Peyer's patch (tissue), 4 donors: ENCODE measurements at places on chromosomes 6 and 20.

GRCh38 chr6:105526225-105526872 lies 123.5 kb upstream of the PREP start:
- no peak for DNase-seq

- DNase-seq: no peak
Measured at GRCh38 chr6:9745476-9745875, 669.4 kb downstream of the TFAP2A start.

DNA sequence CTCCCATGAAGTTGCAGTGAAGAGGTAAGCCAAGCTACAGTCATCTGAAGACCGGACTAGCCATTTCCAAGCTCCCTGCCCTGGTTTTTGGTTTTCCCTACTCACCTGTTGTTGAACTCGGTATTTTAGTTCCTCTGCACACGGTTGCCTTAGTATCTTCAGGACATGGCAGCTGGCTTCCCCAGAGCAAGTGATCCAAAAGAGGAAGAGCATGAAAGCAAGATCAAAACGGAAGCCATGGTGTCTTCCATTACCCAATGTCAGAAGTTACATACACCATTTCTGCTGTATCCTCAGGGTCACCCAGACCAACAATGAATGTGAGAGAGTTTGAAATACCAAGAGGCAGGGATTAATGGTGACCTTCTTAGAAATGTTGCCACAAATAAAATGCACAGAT lies 276.6 kb upstream of the CNR1 start:
- no peak for DNase-seq

GRCh38 chr6:118146584-118146983 lies 239.5 kb downstream of the SLC35F1 start:
- no peak for DNase-seq

DNA sequence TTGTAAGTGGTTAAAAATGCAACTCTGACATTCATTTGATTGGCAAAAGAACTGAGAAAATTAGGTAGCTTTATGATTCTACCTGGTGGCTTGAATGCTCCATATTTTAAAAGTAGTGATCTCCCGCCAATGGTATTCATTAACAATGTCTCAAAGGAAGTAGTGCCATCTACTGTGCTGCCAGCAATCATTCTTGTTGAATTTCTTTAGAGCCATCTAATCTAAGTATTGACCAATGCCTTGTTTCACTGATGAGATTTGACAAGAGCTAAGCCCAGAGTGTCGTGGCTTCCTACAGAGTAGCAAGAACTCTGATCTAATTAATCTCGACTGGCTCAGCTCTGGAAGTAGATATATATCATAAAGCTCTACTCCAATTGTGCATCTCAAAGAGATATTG lies 696.7 kb downstream of the C6orf118 start:
- no peak for DNase-seq

DNA sequence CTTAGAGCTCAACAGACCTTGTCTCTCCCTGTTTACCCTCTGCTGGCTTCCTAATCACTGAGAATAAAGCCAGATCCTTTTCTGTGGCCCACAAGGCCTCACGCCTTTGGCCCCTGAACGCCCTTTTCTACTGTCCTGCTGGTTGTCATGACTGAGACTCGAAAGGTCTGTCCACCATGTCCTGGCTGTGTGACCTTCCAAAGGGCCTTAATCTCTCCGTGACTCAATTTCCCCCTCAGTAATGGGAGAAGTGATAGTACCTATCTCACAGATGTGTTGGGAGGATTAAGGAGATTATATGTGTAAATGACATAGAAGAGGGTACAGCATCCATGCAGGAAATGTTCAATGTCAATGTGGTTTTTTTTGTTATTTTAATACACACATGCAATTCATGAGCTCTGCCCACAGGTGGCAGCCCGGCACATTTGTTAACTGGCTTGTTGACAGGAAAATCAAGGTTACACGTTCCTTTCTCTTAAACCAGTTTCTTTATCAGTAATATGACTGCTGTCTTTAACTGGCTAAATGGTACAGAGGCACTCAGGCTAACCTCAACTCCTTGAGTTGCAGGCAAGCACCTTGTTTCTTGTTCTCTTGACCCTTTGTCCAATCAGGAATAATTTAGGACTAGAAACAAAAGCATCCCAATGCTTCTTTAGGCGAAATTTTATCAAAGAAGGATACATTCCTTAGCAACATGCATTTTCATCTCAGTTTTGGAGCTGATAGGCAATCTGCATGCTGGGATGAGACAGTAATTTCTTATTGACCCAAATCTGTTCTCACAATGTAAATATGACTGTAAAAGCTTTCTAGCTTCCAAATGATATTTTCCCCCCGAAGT lies 16.6 kb downstream of the SLC22A1 start:
- peak; percentile 30 for DNase-seq

GRCh38 chr6:63097222-63097621 lies 114.0 kb upstream of the FKBP1C start:
- DNase-seq: no peak

GRCh38 chr6:52536424-52536916 lies 40.4 kb downstream of the TRAM2 start:
- no peak for DNase-seq

GRCh38 chr20:34163307-34163706 lies 51.3 kb upstream of the EIF2S2 start:
- no peak for DNase-seq

- DNase-seq: no peak
Measured at GRCh38 chr6:54491431-54491830, 183.2 kb downstream of the TINAG start.

DNA sequence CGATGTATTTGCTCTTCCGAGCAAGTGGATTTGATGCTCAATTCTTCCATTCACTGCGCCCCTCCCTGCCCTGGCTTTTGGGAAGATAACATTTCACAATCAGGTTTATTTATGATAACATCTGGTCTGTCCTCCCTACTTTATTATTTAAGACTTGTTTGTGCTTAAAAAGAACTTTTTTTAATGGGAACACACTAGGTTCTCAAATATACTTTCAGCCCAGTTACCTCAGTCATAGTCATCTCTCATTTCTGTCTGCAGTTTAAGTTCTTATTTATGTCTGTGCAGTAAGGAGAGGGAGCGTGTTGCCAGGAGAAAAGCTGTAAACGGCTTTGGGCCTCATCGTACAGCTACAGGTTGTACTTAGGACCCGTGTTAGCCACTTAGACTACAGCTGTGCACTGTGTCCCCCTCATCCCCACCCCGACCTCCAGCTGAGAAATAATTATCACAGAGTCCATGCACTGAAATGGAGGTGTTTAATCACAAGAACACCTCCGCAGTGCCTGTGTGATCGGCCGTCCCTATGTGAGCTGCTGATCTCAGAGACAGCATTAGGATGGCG lies 99.3 kb downstream of the RPP40 start:
- no peak for DNase-seq

GRCh38 chr20:44109951-44110361 lies 77.0 kb downstream of the JPH2 start:
- no peak for DNase-seq

GRCh38 chr6:44381739-44382138 lies 5.8 kb upstream of the CDC5L start:
- DNase-seq: no peak

GRCh38 chr6:156720691-156721685 lies 56.2 kb upstream of the ARID1B start:
- no peak for DNase-seq

DNA sequence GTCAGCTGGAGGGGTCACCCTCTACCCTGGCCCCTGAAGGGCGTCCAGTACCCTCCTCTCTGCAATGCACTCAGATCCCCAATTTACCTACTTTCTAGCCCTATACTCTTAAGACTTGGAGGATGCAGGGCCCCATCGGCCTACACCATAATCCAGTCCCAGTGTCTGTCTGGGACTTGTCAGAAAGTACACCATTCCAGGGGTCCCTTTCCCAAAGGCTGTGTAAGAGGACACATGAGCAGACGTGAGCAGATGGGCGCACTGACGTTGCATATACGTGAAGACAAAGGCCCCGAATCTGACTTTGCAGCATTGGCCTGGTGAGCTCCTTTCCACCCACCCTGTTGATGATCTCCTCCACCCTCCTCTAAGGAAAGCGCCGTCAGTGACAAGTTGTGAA lies 20.9 kb upstream of the SMOC2 start:
- no peak for DNase-seq

DNA sequence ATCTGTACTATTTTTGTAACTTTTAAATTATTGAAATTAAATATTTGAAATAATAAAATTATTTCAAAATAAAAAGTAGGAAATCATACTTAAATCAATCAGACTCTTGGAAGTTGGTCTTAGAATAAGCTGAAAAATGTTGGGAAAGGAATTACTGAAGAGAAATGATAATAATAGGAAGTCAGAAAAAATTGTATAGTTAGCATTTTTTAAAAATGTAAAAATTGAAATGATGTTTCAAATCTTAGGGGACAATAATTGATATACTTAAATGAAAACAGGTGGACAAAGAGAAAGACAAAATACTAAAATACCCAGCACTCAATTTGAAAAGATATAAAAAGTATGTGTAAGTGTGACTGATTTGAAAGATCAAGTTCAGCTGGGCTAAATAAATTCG lies 186.1 kb downstream of the BMP2 start:
- no peak for DNase-seq

DNA sequence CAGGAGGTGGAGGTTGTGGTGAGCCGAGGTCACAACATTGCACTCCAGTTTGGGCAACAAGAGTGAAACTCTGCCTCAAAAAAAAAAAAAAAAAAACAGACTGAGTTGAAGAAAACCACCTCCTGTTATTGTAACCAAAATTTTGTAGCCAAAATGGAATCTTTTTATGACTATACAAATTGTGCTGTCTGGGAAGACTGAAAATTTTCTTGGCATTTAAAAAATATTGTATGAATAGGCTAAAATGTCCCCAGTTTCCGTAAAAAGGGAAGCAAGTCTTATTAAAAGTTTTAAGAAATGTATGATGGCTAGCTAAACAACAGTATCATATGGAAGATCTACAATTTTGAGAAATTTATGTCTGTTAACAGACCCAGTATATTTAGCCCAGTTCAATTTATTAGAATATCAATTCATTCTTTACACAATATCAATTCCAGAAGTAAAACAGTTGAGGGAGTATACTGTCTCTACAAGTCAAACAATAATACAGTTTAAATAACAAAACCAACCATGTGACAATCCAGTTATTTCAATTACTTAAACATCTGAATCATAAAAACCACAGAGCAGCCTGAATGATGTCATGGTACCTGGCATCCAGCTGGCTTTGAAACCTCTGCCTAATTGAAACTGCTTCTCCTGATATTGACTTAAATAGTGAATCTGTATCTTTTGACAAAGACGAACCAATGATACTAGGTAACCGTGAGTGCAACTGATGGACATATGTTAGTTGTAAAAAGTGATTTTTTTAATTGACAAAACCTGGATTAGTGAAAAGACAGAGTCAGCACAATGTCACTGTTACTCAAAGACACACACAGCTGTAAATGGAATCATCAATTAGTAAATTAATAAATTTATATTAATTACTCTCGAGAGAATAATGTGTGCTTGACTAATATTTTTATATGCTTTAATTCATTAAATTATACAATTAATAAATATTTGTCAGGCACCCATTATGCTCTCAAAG lies 166.6 kb upstream of the MARCKS start:
- DNase-seq: no peak

DNA sequence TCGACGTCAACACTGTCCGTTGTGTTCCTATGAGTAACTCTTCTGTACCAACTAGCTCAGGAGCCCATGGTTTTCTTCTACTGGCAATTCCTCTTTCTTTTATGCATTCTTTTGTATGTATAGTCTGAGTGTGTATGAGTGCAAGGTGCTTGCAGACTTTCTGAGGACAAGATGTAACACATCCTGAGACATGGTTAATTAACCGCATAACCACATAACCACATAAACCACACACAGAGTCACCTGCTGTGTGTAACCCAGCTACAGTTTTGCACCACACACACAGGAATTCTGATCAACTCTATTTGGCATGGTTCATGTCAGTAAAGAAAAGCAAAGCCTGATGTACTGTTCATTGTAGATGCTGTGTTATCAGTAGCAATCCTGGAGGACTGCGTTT lies 98.6 kb downstream of the DACT2 start:
- no peak for DNase-seq

- no peak for DNase-seq
Measured at GRCh38 chr6:52125139-52125538, 37.7 kb upstream of the PKHD1 start.

- no peak for DNase-seq
Measured at GRCh38 chr6:109483735-109484057, 677 bp upstream of the ZBTB24 start.

DNA sequence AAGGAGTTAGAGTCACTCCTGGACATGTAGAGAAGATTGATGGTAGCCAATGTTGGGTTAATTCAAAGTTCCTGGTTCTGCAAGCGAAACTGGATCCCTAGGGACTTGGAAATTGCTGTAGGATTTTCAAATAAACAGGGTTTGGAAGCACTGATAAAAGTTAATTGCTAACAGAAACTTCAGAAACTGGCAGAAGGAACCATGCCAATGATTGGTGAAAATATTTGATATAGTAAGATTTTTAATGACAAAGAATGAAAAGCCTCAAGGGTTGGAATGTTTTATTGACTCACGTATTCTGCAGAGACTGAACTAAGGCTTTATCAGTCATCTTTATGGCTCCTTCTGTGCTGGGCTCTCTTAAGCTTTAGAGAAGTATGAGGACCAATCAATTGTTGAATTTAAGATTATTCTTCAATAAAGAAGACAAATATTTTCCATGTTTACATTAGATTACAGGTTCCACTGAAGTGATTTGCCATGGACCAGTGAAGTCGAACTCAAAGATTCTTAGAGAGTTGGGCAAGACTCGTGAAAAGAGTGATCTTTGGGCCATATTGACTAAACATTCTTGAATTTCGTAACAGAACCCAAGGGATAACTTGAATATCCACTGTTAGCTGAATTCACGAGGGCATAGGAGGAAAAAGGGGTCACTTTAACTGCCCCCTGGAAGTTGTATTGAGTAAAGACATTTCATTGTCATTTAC lies 371.4 kb downstream of the HDGFL1 start:
- no peak for DNase-seq

GRCh38 chr6:15044146-15044882 lies 201.6 kb upstream of the JARID2 start:
- DNase-seq: no peak

- DNase-seq: no peak
Measured at GRCh38 chr6:114390176-114390575, 47.4 kb upstream of the HS3ST5 start.

DNA sequence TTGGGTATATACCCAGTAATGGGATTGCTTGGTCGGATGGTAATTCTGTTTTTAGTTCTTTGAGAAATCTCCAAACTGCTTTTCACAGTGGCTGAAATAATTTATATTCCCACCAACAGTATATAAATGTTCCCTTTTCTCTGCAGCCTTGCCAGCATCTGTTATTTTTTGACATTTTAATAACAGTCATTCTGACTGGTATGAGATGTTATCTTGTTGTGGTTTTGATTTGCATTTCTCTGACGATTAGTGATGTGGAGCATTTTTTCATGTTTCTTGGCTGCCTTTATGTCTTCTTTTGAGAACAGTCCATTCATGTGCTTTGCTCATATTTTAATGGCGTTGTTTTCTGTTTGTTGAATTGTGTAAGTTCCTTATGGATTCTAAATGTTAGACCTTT lies 641.6 kb downstream of the HACE1 start:
- no peak for DNase-seq
